ENCODE measurements at places on chromosomes 5 and 9.

DNA sequence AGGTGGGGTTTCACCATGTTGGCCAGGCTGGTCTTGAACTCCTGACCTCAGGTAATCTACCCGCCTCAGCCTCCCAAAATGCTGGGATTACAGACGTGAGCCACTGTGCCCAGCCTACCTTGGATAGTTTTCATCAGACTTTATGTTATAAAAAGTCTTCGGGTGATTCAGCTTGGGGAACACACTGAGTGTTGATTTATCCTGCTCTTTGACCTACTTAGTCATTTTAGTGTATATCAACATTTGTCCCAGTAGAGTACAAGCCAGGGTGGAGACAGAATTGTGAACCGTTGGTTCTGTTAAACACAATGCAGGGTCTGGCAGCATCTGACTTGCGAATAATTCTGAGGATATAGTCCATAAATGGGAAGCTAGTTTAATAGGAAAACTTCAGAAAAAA is 39.7 kb downstream of the NFX1 start:
- DNase-seq = no peak

DNA sequence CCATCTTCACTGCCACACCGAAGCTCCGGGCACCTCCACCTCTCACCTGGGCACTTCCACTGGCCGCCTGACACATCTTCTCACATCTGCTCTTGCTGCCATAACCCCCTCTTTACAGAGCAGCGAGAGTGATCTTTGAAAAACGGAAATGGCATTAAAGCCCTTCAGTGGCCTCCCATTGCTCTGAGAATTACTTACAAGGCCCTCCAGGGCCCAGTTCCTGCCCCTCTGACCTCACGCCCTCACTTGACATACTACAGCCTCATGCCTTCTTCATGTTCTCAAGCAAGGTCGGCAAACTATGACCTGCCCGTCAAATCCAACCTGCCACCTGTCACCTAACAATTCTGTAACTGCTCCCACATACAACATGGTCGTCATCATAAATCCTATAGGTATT is 187.3 kb downstream of the NR3C1 start:
- DNase-seq = no peak

DNA sequence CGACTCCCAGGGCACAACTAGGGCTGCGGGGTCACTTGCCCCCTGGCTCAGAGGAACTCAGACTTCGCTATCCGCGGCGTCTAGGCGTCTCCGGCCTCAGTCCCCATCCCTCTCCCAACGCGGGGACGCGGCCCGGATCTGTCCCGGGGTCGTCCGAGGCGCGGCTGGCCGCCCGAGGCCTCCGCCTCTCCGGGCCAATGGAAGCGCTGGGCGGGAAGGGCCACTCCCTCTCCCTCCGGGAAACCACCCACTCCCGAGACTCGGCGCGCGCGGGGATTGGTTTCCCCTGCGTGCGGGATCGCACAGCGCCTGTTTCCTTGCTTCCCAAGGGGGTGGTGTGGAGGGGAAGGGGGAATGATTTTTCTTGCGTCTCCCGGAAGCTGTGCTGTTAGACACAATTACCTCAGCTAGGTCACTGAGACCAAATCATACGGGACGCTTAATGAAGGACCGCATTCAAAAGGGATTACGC is 38.3 kb downstream of the NR2F1 start:
- DNase-seq = no peak

GRCh38 chr5:54146390-54146789 is 164.0 kb downstream of the ARL15 start:
- no peak for DNase-seq

DNA sequence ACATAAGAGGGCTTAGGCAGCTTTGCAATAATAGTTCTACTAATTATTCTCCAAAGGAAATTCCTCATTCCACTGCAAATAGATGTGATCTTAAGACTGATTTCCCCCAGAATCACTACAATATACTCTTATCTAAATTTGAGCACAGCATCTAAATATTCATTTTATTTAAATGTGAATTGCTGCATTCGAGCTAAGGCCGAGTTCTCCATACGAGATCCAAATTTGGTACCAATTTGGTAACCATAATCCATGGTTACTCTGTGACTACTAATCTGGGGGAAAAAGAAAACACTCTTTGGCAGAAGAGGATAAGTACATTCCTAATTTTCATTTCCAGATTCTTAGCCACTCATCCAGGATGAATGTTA is 19.7 kb upstream of the RIC1 start:
- no peak for DNase-seq

GRCh38 chr9:127138444-127138843 is 16.0 kb upstream of the ANGPTL2 start:
- DNase-seq = no peak

- DNase-seq = no peak
Observed at GRCh38 chr5:43358726-43359125, 45.5 kb upstream of the HMGCS1 start.

DNA sequence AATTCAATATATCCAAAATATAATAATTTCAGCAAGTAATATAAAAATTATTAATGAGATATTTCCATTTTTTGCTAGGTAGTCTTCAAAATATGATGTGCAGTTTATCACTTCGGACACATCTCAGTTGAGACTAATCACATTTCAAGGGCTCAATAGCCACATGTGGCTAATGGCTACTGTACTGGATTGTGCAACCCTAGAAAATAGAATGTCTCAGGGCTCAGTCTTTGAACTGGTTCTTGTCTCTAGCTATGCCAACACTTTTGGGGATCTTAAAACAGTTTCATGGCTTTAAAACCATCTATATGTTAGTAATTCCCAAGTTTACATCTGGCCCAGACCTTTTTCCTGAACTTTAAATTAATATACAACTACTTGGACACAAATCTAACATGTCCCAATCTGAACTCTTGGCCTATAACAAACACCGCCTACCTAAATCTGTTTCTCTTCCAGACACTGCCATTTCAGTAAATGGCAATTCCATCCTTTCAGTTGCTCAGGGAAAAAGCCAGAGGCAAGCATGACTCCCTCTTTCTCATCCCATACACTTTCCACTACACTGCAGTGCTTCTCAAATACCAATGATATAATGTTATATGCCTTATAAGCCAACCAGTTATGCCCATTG is 18.8 kb downstream of the PTAR1 start:
- no peak for DNase-seq

DNA sequence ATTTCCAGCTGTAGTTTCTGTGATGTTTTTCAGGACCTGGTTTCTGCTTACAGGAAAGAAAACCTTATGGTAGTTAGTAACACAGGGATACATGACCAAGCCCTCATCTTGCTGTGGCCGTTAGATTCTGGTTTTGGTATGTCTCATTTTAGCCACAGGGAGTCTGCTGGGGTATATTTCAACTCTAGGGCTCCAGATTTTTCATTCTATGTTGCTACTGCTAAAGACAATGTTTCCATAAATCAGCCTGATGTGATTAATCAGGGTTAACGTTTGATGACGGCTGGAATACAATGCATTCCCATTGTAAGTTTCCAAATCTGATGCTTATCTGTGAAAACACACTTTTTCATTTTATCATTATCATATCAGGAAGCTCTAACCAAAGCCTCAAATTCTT is 48.2 kb downstream of the P4HA2 start:
- no peak for DNase-seq
